ENCODE measurements at places on chromosomes 13 and 19.

GRCh38 chr13:25874064-25874737 lies 177.6 kb downstream of the SHISA2 start:
- no peak for DNase-seq

DNA sequence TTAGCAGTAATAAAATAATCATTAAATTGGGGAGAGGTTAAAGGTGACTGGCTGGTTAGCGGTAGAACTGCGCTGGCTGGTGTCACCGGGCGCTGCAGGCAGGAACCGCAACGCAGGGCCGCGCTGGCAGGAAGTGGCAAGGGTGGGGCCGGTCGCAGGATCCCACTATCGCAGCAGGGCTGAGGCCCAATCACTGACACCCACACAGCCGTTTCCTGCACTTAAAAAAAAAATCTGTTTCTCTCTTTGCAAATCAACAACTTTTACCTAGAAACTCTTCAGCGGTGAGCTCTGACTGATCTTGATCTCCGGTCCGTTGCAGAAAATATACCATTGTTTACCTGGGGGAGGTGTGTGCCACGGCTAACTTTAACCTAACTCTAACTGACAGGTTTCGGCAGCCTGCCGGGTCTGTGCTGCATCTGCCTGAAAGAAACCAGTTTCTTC lies 46.9 kb downstream of the KLF2 start:
- no peak for DNase-seq

GRCh38 chr19:53076984-53077383 lies 26.2 kb downstream of the ZNF160 start:
- peak; percentile 85 for DNase-seq

GRCh38 chr13:75425216-75426009 lies 56.6 kb downstream of the TBC1D4 start:
- DNase-seq: no peak

DNA sequence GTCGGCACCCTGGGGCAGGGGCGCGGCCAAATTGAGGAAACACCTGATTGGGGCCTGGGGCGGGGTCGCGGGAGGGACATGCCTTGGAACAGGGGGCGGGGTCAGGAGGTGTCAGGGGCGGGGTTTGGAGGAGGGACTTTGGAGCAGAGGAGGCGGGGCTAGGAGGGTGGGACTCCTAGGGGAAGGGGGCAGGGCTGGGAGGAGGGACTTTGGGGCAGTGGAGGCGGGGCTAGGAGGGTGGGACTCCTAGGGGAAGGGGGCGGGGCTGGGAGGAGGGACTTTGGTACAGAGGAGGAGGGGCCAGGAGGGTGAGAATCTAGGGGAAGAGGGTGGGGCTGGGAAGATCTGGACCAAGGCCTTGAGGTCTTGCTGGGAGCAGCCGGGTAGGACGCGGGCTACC lies 21.9 kb downstream of the GRIN2D start:
- peak; percentile 80 for DNase-seq

- DNase-seq: no peak
These were observed 15.3 kb downstream of the TNFSF14 start for GRCh38 chr19:6654347-6655310.

GRCh38 chr13:97298816-97299215 lies 76.7 kb downstream of the MBNL2 start:
- no peak for DNase-seq

- DNase-seq: peak; percentile 83
These were observed 24.1 kb upstream of the ASPDH start for GRCh38 chr19:50537769-50538230.

GRCh38 chr13:96089749-96090239 lies at the start of gene HS6ST3:
TSS of gene HS6ST3 (plus strand) at chr13:96090107.
- no peak for DNase-seq

DNA sequence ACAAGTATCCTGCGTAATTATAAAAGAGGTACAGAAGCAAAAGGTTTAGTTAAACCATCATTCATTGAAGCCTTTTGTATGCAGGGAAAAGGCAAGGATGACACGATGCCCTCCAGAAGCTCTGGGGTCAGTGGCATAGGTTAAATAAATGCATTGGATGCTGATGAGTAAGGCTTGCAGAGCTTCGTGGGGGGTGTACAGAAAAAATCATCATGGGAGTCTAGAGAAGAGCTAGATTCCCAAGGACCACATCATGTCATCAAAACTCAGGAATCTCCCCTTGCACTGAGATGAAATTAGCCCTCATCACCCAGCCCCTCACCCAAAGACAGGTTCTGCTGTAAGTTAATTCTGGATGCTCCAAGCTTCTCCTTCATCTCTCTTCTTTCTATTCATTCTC lies 8.3 kb downstream of the FPR1 start:
- DNase-seq: no peak

- no peak for DNase-seq
These were observed at the start of gene CDC34 for GRCh38 chr19:531753-532560. TSS of gene CDC34 (plus strand) at chr19:531760. CDS start at chr19:531932, 172 bp downstream.

DNA sequence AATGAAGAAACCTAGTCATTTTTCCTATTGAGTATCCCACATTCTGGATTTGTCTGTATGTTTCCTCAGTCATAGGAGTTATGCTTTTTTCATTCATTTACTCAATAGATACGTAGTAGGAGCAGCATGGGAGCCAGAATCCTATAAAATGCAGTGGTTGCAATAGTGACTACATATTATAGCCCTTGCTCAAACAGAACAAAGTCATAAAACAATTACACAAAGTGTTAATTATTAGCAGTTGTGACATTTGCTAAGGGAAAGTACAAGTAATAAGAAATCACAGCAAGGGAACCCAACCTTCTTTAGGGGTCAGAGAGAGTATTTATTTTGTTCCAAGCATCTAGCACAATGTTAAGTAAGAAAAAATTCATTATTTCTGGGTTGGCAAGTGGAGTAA lies 27.7 kb upstream of the POU4F1 start:
- no peak for DNase-seq

GRCh38 chr13:45398877-45399276 lies 19.3 kb downstream of the SLC25A30 start:
- DNase-seq: no peak

- no peak for DNase-seq
These were observed 7.4 kb upstream of the FCGBP start for GRCh38 chr19:39941615-39942365.

GRCh38 chr13:71801165-71801760 lies 65.7 kb downstream of the DACH1 start:
- no peak for DNase-seq

- no peak for DNase-seq
These were observed 1344.9 kb downstream of the UQCRFS1 start for GRCh38 chr19:27868007-27868406.

GRCh38 chr13:32969516-32969941 lies 46.7 kb upstream of the KL start:
- no peak for DNase-seq

DNA sequence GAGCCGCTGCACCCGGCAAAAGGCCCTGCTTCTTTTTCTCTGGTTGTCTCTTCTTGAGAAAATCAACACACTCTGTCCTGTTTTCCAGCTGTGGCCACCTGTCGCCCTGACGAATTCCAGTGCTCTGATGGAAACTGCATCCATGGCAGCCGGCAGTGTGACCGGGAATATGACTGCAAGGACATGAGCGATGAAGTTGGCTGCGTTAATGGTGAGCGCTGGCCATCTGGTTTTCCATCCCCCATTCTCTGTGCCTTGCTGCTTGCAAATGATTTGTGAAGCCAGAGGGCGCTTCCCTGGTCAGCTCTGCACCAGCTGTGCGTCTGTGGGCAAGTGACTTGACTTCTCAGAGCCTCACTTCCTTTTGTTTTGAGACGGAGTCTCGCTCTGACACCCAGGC lies 17.2 kb downstream of the LDLR start:
- DNase-seq: no peak

GRCh38 chr13:80921971-80922370 lies 581.0 kb upstream of the SPRY2 start:
- no peak for DNase-seq

GRCh38 chr13:80341756-80342370 lies 937 bp upstream of the SPRY2 start:
- no peak for DNase-seq

DNA sequence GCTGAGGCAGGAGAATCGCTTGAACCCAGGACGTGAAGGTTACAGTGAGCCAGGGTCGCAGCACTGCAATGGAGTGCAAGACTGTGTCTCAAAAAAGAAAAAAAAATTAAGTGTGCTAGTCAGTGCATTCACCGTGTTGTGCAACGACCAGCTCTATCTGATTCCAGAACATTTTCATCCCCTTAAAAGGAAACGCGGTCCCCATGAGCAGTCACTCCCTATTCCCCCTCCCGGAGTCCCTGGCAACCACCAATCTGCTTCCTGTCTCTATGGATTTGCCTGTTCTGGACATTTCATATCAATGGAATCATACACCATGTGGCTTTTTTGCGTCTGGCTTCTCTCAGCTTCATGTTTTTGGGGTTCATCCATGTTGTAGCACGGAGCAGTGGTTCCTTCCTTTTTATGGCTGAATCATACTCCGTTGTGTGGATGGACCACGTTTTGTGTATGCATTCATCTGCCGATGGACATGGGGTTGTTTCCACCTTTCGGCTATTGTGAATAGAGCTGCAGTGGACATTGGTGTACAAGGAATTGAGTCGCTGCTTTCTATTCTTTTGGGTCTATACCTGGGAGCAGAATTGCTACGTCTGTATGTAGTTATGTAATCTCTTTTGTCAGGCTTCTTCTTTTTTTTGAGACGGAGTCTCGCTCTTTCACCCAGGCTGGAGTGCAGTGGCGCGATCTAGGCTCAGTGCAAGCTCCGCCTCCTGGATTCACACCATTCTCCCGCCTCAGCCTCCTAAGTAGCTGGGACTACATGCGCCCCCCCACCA lies 19.8 kb downstream of the MYO9B start:
- DNase-seq: no peak

DNA sequence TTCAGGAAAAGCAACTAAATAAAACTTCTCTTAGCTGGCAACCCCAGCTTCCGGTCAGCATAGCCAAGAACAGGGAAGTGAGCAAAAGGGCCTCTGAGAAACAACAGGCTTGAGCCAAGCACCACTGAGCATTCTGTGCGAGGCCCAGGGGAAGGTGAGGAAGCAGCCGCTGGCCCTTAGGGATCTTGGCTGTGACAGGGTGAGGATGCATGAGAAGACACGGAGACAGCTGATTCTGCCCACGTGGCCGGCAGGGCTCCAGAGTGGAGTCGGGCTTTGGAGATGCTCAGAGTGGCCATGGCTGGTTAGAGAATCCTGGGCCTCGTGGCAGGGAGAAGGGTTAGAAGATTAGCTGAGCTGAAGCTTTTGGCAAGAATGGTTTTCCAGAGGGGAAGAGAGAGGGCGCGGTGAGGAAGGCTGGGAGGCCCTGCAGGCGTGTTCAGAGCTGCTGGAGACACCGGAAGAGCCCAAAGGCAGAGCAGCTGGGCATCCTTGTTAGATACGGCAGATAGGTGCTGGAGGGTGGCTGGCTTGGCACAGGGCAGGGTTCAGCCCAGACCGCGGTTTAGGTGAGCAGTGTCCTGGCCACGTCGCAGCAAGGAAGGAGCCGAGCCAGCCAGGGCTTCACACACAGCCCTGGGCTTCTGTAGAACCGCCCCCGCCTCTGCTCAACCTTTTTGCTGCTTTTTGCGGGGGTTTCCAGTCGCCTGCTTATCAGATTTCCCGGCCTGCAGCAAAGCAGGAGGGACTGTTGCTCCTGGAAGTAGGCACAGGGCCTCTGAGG lies 17.3 kb downstream of the UPF1 start:
- no peak for DNase-seq

GRCh38 chr13:45950386-45951000 lies 98.9 kb upstream of the SIAH3 start:
- DNase-seq: no peak

- no peak for DNase-seq
These were observed 122.2 kb downstream of the KDM4B start for GRCh38 chr19:5091018-5091683.

DNA sequence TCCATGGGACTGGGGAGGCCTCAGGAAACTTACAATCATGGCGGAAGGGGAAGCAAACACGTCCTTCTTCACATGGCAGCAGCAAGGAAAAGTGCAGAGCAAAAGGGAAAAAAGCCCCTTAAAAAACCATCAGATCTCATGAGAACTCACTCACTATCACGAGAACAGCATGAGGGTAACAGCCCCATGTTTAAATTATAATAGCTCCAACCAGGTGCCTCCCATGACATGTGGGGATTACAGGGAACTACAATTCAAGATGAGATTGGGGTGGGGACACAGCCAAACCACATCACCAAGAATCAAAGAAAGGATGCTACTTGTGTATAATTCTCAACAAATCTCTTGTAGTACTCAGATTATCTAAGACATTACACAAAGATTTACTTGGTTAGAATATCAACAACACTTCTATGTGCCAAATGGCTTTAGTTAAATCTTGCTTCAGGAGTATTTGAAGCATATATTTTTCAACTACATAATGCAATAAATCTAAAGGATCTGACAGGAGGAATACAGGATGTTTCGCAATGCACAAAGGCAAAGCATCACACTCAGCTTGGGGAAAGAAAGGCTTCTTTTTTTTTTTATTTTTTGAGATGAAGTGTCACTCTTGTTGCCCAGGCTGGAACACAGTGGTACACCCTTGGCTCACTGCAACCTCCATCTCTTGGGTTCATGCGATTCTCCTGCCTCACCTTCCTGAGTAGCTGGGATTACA lies 180.0 kb downstream of the LHFPL6 start:
- no peak for DNase-seq

DNA sequence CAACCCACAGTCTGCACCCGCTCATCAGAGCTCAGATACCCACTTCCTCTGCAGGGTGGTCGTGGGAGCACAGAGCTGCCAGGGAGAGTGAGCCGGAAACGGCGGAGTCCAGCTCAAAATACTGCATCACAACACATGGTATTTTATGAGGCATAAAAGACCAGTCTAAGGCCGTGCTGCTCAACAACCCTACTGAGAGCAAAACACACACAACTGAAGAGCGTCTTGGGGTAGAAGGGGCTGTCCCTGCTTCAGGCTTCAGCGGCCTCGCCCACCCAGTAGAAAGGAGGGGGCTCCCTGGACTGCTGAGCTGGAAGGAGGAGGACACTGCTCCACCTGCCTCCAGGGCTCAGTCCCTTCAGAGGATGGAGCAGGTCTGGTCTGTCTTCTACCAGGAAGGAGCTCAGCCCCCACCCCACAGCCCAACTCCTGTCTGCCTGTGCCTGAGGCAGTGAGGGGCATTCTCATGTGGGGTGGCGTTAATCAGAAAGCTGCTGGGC lies 36.9 kb downstream of the NAXD start:
- no peak for DNase-seq

All from NT2/D1 (cell line).